B cell (primary cell): ENCODE measurements at places on chromosomes 7 and 10.

DNA sequence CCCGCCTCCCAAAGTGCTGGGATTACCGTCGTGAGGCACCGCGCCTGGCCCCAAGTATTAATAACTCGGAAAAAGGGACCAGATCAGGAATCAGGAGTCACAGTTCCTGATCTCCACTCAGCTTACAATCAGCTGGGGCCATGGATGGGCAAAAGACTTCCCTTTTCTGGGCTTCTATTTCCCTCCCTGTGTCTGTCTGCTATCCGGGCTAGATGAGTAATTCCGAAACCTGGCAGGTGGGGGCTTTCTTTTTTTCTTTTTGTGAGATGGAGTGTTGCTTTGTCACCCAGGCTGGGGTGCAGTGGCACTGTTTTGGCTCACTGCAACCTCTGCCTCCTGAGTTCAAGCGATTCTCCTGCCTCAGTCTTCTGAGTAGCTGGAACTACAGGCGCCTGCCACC lies 11.6 kb downstream of the RPS24 start:
- peak; percentile 45 for DNase-seq
- H3K27me3 ChIP-seq = no peaks in the 10 kb centered on the region
- peaks cover 23% of the 10 kb centered on the region for H3K36me3 ChIP-seq
- no peak overlapping the region for H3K27ac ChIP-seq
- H3K4me3 ChIP-seq = no peak overlapping the region
- H3K4me1 ChIP-seq = no peaks in the 10 kb centered on the region

DNA sequence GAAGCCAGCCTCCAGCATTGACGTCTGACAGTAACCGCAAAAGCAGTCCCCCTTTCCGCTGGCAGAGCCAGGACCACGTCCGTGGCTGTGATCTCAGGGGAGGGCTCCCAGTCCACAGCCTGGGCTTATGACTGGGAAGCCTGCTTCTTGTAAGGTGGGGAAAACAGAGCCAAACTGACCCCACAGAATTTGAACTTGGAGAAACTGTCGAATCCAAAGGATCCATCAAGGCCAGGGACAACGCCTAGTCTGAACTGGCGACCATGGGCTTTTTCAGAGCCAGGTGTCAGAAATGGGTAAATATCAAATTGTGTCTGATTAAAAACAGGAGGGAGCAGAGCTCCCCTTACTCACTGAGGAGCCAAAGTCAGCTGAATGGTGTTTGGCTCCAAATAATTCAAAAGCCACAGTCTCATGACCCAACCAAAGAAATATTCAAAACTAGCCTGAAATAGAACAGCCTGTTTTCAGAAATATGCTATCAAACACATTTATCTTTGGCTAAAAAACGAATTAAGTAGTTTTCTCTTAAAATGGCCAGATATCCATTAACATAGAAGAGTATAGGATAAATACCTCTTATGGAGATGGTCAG lies 751.4 kb upstream of the GALNT17 start:
- H3K4me3 ChIP-seq = no peak overlapping the region
- no peaks in the 10 kb centered on the region for H3K27me3 ChIP-seq
- H3K4me1 ChIP-seq = no peaks in the 10 kb centered on the region
- H3K27ac ChIP-seq = no peak overlapping the region

DNA sequence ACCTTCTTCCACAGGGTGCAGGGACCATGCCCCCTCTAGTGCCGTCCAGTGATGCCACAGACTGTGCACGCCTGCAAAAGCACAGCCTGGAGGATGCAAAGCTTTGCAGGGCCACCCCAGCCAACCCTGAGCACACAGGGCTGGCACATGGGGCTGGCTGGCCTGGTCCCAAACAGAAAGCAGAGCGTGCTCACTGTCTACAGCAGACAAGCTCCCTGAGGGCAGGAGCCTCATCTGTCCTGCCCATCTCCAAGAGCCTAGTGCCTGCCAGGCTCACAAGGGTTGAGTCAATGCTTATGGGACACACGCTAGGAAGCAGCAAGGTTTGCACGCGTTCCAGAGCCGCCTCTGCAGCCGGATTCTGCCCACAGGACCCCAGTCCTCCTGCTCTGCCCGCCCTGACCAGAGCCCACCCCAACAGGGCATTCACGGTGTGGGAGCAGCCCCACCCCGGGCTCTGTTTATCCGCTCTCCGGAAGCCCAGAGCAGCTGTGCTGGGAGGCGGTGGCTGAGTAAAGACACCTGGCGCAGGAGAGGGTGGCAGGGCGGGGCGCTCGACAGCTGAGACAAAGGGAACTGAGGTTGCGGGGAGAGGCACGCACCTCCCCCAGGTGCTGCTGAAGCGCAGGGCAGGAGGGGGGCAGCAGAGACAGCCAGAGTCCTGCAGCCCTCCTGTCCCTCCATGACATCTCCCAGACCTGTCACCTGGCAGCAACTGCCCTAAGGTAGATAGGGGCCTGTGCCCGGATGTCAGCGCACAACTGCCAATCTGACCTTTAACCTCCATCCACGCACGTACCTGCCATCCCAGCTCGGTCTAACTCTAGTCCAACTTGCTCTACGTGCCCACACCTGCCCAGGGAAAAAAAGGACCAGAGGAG lies 4.3 kb downstream of the KCNH2 start:
- DNase-seq = peak; percentile 62
- H3K4me1 ChIP-seq = peaks cover 39% of the 10 kb centered on the region
- H3K27me3 ChIP-seq = no peaks in the 10 kb centered on the region
- H3K36me3 ChIP-seq = no peaks in the 10 kb centered on the region
- H3K27ac ChIP-seq = peak overlapping the region; percentile 64

DNA sequence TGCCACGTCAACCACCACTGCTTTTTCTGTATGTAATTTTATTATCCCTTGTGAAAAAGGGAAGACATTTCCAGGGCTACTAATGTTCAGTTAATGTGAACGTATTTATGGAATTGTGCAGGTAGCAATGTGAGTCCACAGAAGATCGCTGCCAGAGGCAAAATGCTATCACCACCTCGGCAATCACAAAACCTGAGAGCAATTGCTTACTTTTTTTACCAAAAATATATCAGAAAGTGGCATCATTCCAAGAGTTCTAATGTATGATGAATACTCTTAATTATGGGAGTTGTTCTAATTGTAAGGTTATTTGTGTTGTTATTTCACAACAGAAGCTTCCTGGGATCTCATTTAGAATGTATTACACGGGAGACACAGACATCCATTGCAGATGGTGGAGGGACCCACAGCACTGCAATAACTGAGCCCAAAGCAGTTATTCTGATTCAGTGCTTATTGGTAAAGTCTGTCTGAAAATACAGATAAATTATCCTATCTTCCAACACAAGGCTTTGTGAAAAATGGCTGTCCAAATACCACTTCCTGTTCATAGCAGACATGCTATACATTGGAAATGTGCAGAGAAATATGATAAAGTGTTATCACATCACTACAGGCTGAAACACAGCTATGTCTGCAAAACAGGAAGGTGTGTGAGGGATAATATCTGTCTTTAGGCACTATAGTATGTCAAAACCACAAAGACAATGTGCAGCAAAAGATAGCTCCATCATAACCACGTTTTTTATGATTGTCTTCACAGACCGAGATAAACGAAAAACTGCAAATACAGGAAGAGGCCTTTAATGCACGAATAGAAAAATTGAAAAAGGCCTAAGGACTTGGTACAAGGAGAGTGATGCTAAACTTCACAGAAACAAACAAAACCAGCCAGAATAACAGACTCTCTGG lies 102.7 kb downstream of the CABCOCO1 start:
- H3K4me1 ChIP-seq = peaks cover 3% of the 10 kb centered on the region
- no peaks in the 10 kb centered on the region for H3K27me3 ChIP-seq
- no peak overlapping the region for H3K27ac ChIP-seq
- H3K4me3 ChIP-seq = no peak overlapping the region
- DNase-seq = no peak

GRCh38 chr10:5948208-5948585 lies 29.1 kb downstream of the IL15RA start:
- H3K36me3 ChIP-seq = peaks cover 5% of the 10 kb centered on the region
- H3K4me3 ChIP-seq = no peak overlapping the region
- no peak for DNase-seq
- H3K27me3 ChIP-seq = no peaks in the 10 kb centered on the region

GRCh38 chr10:74255888-74256357 lies 104.9 kb downstream of the ADK start:
- H3K36me3 ChIP-seq = no peaks in the 10 kb centered on the region
- no peak overlapping the region for H3K4me3 ChIP-seq
- peak overlapping the region; percentile 3 for H3K27ac ChIP-seq

DNA sequence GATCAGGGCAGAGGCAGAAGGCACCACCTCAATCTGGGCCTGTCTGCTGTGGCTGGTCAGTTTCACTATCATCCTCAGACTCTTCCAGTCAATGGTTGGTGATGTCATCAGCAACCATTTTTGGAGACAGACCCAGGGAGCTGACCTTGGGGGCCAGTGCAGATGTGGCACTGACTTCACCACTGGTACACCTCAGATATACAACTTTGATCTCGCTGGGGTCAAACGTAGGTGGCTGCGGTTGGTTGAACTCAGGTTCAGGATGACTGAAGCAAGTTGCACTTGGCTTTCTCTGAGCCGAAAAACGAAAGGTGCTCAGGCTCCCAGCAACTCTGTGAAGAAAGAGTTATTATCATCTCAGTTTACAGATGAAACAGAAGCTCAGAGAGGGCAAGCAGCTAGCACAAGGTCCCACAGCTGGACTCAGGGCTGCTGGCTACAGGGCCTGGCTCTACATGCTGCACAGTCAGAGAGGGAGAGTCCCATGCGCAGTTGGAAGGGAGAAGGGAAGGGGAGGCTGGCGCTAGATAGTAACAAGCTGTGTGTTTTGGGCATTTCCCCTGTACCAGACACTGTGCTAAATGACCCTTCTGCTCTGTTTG lies 27.2 kb downstream of the ANKRD16 start:
- H3K4me1 ChIP-seq = peaks cover 34% of the 10 kb centered on the region
- no peak overlapping the region for H3K4me3 ChIP-seq
- no peaks in the 10 kb centered on the region for H3K36me3 ChIP-seq
- peak; percentile 52 for DNase-seq
- no peaks in the 10 kb centered on the region for H3K27me3 ChIP-seq
- H3K27ac ChIP-seq = peak overlapping the region; percentile 47

DNA sequence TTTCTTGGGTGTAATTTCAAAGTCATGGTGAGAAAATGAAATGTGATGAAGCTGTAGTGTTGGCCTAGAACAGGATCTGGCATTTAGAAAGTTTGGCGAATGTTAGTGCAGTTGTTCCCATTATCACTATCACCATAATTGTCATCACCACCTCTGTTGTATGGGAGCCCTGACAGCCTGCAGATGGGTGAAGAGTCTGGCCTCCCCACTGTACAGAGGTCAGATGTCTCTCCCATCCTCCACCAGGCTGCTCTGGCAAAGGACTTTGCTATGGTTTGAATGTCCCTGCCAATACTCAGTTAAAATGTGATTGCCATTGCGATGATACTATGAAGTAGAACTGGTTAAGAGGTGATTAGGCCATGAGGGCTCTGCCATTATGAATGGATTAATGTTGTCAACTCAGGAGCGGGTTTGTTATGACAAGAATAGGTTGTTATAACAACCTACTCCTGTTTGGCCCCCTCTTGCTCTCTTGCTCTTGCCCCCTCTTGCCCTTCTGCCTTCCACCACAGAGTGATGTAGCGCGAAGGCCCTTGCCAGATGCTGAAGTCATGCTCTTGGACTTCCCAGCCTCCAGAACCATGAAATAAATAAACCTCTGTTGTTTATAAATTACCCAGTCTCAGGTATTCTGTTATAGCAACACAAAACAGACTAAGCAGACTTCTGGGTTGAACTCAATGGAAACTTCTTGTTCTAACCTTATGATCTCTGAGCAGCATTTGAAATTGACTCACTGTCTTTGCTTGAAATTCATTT lies 90.0 kb downstream of the GRK5 start:
- no peaks in the 10 kb centered on the region for H3K27me3 ChIP-seq
- no peak for DNase-seq
- peaks cover 49% of the 10 kb centered on the region for H3K4me1 ChIP-seq
- peaks cover 12% of the 10 kb centered on the region for H3K36me3 ChIP-seq
- no peak overlapping the region for H3K4me3 ChIP-seq

DNA sequence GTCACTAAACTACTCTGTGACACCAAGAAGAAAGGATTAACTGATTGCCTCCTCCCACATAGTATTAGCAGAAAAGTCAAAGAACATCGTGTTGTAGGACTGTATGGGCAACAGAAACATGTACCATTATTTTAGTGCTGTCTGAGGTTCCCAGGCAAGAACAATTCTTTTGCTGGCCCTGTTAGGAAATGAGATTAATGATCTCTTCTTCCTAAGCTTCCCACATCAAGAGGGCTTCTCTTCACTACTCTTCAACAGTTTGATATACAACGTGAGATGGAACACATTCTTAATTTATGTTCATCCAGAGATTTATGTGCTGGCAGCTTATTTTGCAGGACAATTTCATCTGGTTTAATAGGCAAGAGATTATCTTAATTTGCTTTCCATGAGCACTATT lies 219.6 kb downstream of the DOCK4 start:
- no peaks in the 10 kb centered on the region for H3K27me3 ChIP-seq
- no peak overlapping the region for H3K4me3 ChIP-seq
- no peaks in the 10 kb centered on the region for H3K36me3 ChIP-seq
- DNase-seq = no peak
- H3K27ac ChIP-seq = no peak overlapping the region

DNA sequence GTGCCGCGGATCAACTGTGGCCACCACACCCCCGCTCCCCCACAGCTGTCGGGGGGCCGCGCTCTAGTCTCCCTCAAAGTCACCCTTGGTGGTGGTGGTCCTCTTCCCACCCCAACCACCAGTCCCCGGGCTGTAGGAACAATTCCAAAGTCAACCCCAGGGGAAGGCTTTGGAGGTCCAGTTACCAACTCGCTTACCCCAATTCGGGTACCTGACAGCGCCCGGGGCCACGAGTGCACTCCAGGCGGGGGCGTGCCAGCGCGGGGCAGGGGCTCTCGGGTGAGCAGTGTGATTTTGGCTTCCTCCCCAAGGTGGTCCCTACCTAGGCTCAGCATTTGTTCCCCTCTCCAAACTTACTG lies 584 bp upstream of the ZMIZ1 start:
- H3K4me3 ChIP-seq = no peak overlapping the region
- H3K36me3 ChIP-seq = no peaks in the 10 kb centered on the region
- no peak overlapping the region for H3K27ac ChIP-seq
- DNase-seq = no peak
- H3K27me3 ChIP-seq = peaks cover 17% of the 10 kb centered on the region
- H3K4me1 ChIP-seq = peaks cover 18% of the 10 kb centered on the region

DNA sequence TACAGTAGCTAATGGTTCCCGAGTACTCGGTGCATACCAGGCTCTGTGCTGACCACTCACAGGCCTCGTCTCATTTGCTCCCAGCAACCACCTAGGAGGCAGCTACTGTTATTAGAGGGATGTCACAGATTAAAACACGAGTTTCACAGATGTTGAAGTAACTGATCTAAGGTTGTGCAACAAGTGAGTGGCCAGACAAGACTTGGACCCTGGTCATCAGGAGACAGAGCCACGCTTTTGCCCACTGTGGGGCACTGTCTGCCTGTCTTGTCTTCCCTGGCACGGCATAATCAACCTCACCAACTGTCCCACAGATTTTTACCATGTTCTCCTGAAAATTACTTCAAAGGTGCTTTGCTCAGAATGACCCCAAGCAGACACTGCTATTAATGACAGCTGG lies 111.6 kb upstream of the HABP2 start:
- H3K27ac ChIP-seq = no peak overlapping the region
- H3K27me3 ChIP-seq = no peaks in the 10 kb centered on the region
- no peak for DNase-seq
- no peaks in the 10 kb centered on the region for H3K36me3 ChIP-seq

GRCh38 chr7:30091491-30091912 lies 43.3 kb upstream of the MTURN start:
- no peak for DNase-seq
- no peaks in the 10 kb centered on the region for H3K4me1 ChIP-seq
- no peak overlapping the region for H3K4me3 ChIP-seq
- no peak overlapping the region for H3K27ac ChIP-seq
- H3K27me3 ChIP-seq = no peaks in the 10 kb centered on the region

- H3K27me3 ChIP-seq = no peaks in the 10 kb centered on the region
- H3K36me3 ChIP-seq = no peaks in the 10 kb centered on the region
- DNase-seq = no peak
- no peak overlapping the region for H3K27ac ChIP-seq
- no peaks in the 10 kb centered on the region for H3K4me1 ChIP-seq
Observed at GRCh38 chr10:8418631-8419030, 364.1 kb downstream of the GATA3 start.
